ENCODE measurements at places on chromosomes 5 and 9.

GRCh38 chr5:160479926-160480325 lies 58.3 kb downstream of the PTTG1 start:
- no peak for DNase-seq

DNA sequence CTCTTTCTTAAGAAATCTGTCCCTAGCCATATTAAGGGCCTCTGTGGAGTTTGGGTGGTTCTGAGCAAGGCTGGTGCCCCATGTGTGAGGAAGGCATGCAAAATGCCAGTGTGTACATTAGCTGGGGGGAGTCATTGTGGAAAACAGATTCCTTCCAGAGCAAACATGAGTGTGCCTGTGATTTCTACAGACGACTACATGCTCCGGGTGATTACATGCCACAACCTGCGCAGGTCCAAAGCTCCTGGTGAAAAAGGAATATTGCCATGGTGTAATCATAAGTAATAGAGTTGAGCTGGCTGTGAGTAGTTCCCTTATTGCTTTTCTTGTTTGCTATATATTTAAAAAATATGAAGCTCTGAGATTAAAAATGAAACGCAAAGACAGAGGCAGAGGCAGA lies 102.1 kb downstream of the ACER2 start:
- DNase-seq: no peak

GRCh38 chr9:113471566-113471965 lies 8.0 kb downstream of the RGS3 start:
- no peak for DNase-seq

DNA sequence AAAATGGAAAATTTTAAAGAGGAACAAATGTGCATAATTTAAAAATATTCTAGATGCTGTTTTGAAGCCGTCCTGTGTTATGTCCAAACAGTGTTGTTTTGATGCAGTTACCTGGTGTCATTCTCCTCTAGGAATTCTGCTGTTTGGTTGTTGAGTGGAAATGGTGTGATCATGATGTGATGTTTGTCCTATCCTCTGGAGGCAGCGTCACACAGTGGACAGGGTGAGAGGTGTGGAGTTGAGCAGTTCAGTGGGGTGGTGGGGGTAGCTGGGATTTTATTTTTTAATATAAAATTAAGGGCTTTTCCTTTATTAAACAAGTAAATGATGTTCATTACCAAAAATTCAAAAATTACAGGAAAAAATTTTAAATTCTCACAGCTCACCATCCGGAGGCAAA lies 31.2 kb downstream of the PRDM6 start:
- no peak for DNase-seq

GRCh38 chr5:179309751-179310320 lies 35.4 kb downstream of the ADAMTS2 start:
- DNase-seq: no peak

Data from stimulated activated CD4-positive, alpha-beta T cell treated with anti-CD3 and anti-CD28 coated beads, Interleukin-1b, Interleukin-23, amount 100 ng/mL, for 4 hours (primary cell).